ENCODE measurements at places on chromosomes 12 and 14. TPM values are rescaled to one million over a fixed set of nuclear protein-coding genes. Genes with fewer than 3 reads are reported as not detected.
A peak's percentile ranks its signal among the peaks of the same experiment; 100 is the strongest.

GRCh38 chr12:90947869-90948268 lies 7.1 kb downstream of the CCER1 start:
- no peak for DNase-seq

DNA sequence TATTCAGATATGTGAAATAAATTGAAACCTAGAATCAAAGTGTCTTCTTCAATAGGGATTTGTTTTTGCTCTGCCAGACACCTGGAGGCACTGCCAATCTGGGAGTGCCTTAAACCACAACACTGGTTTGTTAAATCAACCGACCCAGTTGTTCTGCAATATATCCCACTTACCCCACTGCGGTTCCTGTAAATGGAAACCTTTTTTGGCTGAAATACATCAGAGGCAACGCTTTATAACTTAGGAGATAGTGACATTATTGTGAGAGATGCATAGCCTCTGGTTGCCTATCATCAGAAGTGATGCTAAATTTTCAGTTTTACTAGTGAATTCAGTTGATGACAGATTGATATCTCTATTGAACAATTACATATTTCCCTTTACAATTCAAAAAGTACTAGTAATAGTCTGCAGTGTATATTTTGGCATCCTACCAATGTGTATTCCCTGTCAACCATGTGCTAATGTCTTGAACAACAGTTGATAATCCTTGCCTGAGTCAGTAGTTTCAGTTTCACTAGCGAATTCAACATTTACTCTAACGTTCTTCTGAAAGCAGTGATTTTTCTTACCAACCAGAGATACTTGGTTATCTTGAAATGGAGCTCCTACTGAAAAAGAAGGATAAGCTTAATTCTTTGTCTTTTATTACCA lies 30.5 kb downstream of the PPP2R5C start:
- no peak for DNase-seq

GRCh38 chr12:76586764-76587395 lies 27.3 kb upstream of the OSBPL8 start:
- DNase-seq: peak; percentile 13

Gene ACRBP
- total RNA-seq: 2.1 TPM

DNA sequence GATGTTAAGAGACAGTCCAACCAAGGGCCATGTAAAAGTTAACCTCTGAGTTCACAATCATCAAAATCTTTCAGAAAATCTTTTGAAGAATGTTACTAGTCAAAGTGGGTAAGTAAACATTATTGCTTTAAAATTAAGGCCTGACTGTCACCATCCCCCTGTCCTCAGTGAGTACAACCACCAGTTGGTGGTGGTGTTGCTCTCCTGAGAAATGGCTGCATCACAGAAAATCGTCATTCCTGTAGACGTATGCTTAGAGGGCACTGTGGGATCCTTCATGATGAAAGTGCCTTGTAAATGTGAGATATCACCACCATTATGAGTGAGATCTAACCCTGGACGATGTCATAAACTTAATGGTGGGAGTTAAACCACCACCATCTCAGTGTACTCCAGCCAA lies 451.2 kb downstream of the RPS29 start:
- no peak for DNase-seq

- DNase-seq: no peak
Measured at GRCh38 chr14:96821501-96821900, 24.3 kb downstream of the VRK1 start.

Gene HCFC2
- 6.9 TPM for total RNA-seq

GRCh38 chr14:102782974-102783373 lies 5.7 kb downstream of the TRAF3 start:
- DNase-seq: no peak

GRCh38 chr14:22573804-22574203 lies 15.2 kb downstream of the DAD1 start:
- DNase-seq: no peak

Gene DLGAP5
- 90.2 TPM for total RNA-seq

DNA sequence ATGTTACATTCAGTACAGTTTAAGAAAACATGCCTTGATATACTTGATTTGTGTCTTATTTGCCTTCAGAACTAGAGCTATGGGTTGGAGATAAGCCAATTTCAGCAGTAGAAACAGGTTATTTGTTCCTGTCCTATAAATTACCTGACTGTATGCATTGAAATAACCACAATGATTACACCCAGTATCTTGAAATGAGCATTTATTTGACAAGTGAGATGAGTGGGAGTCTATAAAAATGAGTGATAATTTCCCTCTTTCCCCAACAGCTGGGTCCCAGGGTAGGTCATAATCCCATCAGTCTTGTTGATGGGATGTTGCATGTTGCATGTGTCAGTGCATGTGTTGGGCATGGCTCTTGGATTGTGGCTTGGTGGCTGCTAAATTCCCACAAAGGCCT lies 3.7 kb downstream of the TAS2R42 start:
- no peak for DNase-seq

- DNase-seq: no peak
Measured at GRCh38 chr12:72053604-72054003, 115.0 kb downstream of the TPH2 start.

Gene BATF
- 165 TPM for total RNA-seq

Gene RTN1
- total RNA-seq: not detected

DNA sequence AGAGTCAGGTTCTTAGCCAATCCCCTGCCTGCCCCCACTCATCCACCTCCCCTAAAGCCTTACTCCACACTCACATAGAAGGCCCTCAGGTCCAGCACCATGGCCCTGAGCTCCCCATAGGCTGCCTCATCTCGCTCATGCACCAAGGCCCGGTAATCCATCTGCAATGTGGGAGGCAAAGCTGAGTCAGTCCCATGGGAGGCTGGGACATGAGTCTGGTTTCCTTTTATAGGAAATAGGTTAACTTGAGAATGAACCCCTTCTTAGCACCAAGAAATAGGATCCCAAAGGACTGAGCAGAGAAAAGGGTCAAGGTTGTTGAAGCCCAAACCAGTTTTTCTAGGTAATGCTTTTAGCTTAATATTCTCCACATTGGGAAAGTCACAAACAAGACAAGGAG lies 2.1 kb upstream of the EMC9 start:
- DNase-seq: no peak

GRCh38 chr12:78278706-78279190 lies 448.1 kb downstream of the NAV3 start:
- DNase-seq: no peak
